ENCODE measurements at places on chromosomes 5 and 9.

- peak; percentile 3 for DNase-seq
Measured at GRCh38 chr9:71001780-71002386, 119.5 kb downstream of the TRPM3 start.

GRCh38 chr5:1447671-1448361 is 2.6 kb upstream of the SLC6A3 start:
- DNase-seq = peak; percentile 27

GRCh38 chr5:6496207-6496584 is 47.5 kb downstream of the UBE2QL1 start:
- no peak for DNase-seq

DNA sequence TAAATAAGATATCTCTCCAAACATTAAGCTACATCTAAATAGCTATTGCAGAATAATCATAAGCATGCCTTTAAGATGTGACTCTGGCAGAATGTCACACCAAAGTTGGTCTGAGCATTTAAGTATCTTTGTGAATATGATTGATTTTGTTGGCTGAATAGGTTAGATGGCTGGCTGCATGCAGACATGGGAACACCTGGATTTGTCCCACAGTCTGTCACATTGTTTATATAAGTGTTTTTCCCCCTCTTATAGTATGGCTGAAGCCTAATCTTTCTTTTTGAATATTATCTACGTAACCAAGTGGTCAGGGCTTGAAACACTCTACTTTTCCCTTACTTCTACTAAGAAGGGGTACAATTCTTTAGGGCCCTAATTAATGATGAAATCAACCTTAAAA is 36.2 kb downstream of the PCSK1 start:
- DNase-seq = no peak

DNA sequence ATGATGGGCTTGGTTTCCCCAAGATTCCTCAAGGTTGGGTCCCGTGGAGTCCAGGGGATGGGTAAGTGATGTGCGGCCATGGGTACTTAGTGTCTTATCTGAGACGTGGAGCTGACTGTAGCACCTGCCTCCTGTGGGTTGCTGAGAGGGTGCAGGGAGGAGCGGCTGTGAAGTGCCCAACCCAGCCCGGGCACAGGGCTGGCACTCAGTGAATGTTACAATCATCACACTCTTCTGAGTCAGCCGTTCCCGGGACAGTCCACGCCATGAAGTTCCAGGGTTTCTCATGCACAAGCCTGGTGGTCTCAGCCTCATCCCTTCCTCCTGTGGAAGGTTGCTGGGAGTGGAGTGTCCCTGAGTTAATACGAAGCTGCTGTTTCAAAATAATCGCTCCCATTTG is 29.1 kb downstream of the NTNG2 start:
- no peak for DNase-seq

- DNase-seq = no peak
Measured at GRCh38 chr5:120942596-120943350, 478.7 kb downstream of the PRR16 start.

DNA sequence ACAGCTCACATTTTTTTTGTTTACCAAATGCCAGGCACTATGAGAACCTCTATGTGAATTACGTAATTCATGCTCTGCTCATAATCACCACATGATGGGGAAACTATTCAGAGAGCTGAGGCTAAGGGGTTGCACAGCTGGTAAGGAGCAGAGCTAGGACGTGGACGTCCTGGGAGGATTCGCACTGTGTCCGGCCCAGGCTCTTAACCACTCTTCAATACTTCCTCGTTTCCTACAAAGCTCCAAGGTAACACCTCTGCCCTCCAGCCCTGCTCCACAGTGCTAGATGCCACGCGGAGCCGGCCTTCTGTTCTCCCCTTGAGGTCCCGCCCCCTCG is 8.7 kb downstream of the PHF19 start:
- no peak for DNase-seq

DNA sequence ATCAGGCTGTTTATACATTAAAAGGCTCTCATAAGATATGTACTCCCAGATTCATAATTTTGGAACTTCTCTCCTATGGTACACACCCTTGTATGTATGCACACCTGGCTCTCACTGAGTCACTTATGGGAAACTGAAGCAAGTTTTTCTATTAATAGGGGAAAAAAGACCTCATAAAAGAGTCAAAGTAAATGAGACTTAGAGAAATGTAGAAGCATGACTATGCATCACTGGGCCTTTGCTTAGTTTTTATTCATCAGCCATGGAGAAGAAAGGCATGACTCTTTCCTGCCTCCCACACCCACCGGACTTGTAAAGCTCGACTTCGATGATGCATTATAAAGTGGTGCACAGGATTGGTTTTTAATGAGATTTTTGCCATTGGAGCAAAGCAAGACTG is 28.2 kb downstream of the MTAP start:
- no peak for DNase-seq

DNA sequence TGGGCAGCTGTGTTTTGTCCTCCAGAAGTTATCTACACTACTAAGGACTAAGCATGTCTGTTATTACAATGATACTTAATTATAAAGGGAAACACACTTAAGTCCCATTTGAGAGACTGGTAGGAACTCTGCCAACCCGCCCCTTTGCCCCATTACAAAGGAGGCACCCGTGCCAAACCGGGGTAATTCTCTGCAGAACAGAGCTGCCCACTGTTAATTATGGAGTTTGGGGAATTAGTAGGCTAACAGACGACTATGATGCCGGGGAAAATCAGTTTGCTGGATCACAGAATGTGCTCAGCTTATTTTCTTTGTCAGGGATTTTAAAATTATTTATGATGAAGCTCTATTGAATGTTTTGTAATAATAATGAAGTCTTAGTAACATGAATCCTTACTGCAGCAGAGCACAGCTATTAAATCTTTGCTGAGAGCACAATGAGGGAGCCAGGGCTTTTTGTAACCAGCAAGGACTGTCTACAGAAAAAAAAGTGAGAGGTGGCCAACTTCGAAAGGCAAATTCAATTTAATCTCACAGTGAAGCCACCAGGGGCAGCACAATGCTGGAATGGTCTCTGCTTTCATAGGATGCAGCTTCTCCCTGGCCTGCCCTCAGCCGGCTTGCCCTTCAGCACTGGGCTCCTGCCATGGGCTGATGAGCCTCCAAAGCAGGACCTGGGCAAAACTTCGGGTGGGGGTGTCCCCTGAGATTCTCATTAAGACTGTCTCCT is 134.5 kb downstream of the GNAQ start:
- no peak for DNase-seq

DNA sequence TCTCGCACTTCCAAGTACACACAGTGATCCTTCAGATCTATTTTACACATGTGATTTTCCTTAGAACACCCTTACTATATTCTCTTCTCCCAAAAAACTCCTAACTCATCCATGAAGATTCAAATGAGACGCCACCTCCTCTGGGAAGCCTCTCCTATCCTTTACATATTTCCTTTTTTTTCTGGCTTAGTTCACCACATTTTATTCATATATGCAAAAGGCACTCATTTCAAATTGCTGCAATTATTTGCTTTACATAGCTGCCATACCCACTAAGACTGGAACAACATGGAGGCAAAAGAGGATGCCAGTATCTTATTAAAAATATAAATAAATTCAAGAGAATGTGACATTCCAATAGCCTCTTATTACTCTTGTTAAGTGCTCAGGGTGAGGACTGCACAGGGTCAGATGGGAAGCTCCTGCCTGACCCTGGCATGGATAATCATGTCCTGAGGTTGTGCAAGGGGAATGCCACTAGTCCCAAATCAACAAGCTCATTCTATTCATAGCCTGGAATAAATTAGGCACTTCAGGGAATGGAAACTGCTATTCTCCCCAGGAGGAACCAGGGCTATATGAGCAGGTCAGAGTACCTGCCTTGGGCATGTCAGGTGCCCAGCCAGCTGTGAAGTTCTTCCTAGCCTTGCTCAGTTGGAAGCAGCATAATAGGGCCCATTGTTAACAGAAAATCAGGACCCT is 262.9 kb downstream of the FBXL17 start:
- DNase-seq = no peak

DNA sequence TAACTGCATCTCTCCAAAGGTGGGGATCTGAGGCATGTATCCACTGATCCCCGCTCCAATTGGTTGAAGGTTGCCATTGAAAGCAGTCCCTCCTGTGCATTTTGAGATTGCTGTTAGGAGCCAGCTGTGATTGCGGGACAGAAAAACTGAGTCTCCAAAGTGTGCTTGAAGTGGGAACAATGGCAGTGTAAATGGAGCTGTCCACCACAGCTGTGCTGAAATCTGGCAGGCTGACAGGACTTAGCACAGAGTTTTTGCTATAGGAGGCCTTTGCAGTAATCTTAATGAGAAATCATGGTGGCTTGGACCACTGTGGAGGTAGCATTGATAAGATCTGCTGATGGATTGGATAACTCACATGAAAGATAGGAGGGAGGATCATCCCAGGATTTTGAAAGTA is 3.3 kb downstream of the RNF20 start:
- no peak for DNase-seq

All from NCI-H146 (cell line).